ENCODE measurements at places on chromosomes 5 and 9. TPM values are rescaled to one million over a fixed set of nuclear protein-coding genes. Genes with fewer than 3 reads are reported as not detected.

Gene TSSK1B
- 0.70 TPM for total RNA-seq

Gene FGF10
- total RNA-seq = 10.9 TPM

Gene NTRK2
- total RNA-seq = 66.0 TPM

Gene SGCD
- 26.6 TPM for total RNA-seq

Gene UGT3A2
- total RNA-seq = 4.4 TPM

Gene SHC3
- 5.8 TPM for total RNA-seq

Gene SLC9A3
- 44.5 TPM for total RNA-seq

Gene ADAMTS16
- 93.6 TPM for total RNA-seq

Gene IL6ST
- total RNA-seq = 139 TPM

Gene OR1J2
- not detected for total RNA-seq

Gene MEIKIN
- total RNA-seq = not detected

Gene SLC31A2
- 5.1 TPM for total RNA-seq

Gene LRRC19
- 12.1 TPM for total RNA-seq

Gene INSL6
- total RNA-seq = not detected

Gene SHROOM1
- total RNA-seq = 26.8 TPM

Gene TRAF1
- total RNA-seq = 5.2 TPM

Gene FAT2
- total RNA-seq = 11.9 TPM

Gene ACER2
- total RNA-seq = 14.8 TPM

Measured in metanephros (tissue), 2 donors.